ENCODE measurements at places on chromosomes 3 and 15. TPM values are rescaled to one million over a fixed set of nuclear protein-coding genes. Genes with fewer than 3 reads are reported as not detected.

The KNL1 gene
- 9.8 TPM for polyA plus RNA-seq

The TEX55 gene
- not detected for polyA plus RNA-seq

The CPEB1 gene
- 1.5 TPM for polyA plus RNA-seq

The SCAANT1 gene
- polyA plus RNA-seq = 1.8 TPM

The PDIA3 gene
- 546 TPM for polyA plus RNA-seq

GRCh38 chr3:180447136-180447535 lies 154.8 kb upstream of the TTC14 start:
- DNase-seq = no peak
- no peaks in the 10 kb centered on the region for H3K27me3 ChIP-seq
- H3K4me1 ChIP-seq = no peaks in the 10 kb centered on the region
- H3K36me3 ChIP-seq = no peaks in the 10 kb centered on the region
- no peak overlapping the region for H3K4me3 ChIP-seq
- no peak overlapping the region for H3K27ac ChIP-seq

GRCh38 chr3:136249593-136249992 lies 547 bp upstream of the PCCB start:
- peaks cover 10% of the 10 kb centered on the region for H3K4me1 ChIP-seq
- no peaks in the 10 kb centered on the region for H3K27me3 ChIP-seq
- H3K36me3 ChIP-seq = no peaks in the 10 kb centered on the region
- no peak for DNase-seq
- H3K4me3 ChIP-seq = peak overlapping the region; percentile 70
- peak overlapping the region; percentile 88 for H3K27ac ChIP-seq

DNA sequence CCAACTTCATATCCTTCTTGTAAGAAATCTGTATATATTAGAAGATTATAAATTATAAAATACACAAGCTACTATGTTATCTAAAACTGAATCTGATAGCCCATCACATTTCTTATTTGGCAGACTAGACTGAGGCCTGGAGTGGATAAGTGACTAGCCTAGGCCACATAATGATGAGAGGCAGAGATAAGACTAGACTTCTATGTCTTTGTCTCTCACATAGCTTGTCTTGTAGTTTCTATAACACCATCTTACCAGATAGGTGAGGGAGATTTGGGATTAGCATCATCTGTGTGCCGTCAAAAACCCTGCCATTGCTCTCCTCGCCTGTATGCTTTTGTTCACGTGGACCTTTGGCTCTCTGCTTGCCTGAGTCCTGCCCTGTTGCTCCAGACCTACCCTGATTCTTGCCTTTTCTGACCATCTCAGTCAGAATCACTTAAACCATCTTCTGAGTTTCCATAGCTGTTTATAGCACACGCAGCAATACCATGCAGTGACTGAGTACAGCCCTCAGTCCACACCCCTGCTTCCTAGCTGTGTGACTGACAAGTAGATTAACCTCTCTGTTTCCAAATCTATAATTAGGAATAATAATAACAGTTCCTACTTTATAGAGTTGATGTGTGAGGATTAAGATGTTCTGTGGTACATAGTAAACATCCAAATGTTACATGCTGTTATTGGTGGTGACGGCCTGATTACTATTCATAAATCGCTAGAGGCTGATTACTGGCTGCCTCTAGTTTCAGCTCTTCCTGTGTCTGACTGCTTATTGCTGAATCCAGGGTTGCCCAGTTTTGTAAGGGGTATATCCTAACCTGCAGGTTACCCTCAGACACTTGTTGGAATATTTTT lies 49.7 kb downstream of the PDE8A start:
- H3K27ac ChIP-seq = peak overlapping the region; percentile 87
- H3K4me1 ChIP-seq = peaks cover 61% of the 10 kb centered on the region
- no peak overlapping the region for H3K4me3 ChIP-seq
- no peak for DNase-seq
- no peaks in the 10 kb centered on the region for H3K36me3 ChIP-seq

- no peaks in the 10 kb centered on the region for H3K36me3 ChIP-seq
- no peak for DNase-seq
- no peak overlapping the region for H3K27ac ChIP-seq
- no peaks in the 10 kb centered on the region for H3K27me3 ChIP-seq
- H3K4me1 ChIP-seq = no peaks in the 10 kb centered on the region
- no peak overlapping the region for H3K4me3 ChIP-seq
These were observed 64.8 kb downstream of the NTRK3 start for GRCh38 chr15:88191812-88192165.

GRCh38 chr15:60272623-60273022 lies 125.2 kb downstream of the ANXA2 start:
- H3K36me3 ChIP-seq = no peaks in the 10 kb centered on the region
- H3K27me3 ChIP-seq = no peaks in the 10 kb centered on the region
- H3K4me1 ChIP-seq = no peaks in the 10 kb centered on the region
- no peak overlapping the region for H3K27ac ChIP-seq
- no peak overlapping the region for H3K4me3 ChIP-seq
- no peak for DNase-seq

DNA sequence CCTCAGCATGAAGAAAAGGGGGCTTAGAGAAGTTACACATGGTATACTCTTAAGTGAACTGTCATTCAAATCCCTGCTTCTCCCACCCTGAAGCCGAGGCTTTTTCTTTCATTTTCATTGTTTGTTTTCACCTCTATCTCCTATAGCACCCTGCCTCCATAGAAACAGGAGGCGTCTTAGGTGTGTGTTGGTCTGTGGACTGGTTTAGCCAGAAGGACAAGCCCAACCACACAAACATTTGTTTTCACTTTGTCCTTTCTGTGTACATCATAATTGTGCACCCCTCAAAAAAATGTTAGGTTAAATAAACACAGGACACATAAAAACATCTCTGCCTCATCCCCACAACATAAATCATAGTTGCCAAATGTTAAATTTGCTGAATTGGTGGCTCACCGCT lies 73.3 kb upstream of the UBE2E2 start:
- no peak overlapping the region for H3K4me3 ChIP-seq
- H3K27me3 ChIP-seq = no peaks in the 10 kb centered on the region
- peak; percentile 58 for DNase-seq
- no peaks in the 10 kb centered on the region for H3K36me3 ChIP-seq
- no peaks in the 10 kb centered on the region for H3K4me1 ChIP-seq
- H3K27ac ChIP-seq = no peak overlapping the region

- no peaks in the 10 kb centered on the region for H3K27me3 ChIP-seq
- no peaks in the 10 kb centered on the region for H3K36me3 ChIP-seq
- H3K27ac ChIP-seq = no peak overlapping the region
- no peak overlapping the region for H3K4me3 ChIP-seq
- H3K4me1 ChIP-seq = no peaks in the 10 kb centered on the region
These were observed 39.4 kb upstream of the CCR2 start for GRCh38 chr3:46314517-46314916.
